NCI-H748 treated with DMSO at 0.1 percent for 48 hours (cell line): ENCODE measurements at places on chromosomes 2 and 18.

DNA sequence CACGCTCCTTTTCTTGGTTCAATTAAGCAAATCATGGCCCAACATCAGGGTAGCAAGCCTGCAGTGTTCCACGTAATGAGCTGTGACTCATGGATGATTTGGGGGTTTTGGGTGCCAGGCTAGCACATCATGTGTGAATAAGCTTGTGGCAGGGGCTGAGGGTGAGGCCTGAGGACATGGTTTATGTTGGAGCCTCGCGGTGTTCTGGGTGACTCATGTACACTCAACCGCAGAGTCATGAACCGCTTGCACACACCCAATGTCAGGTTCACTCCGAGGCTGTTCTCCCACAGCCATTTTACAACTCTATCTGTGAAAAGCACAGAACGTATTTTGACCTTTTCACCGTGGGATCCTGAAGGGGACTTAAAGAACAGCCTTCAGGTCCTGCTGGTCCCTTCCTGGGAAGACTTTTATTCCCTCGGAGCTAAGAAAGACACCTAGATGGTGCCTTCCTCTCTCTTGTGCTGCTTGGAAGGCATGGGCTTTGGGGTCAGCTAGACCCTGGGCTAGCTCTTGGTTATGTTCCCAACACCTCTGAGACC, 139.9 kb upstream of the ZEB2 start:
- DNase-seq: no peak

DNA sequence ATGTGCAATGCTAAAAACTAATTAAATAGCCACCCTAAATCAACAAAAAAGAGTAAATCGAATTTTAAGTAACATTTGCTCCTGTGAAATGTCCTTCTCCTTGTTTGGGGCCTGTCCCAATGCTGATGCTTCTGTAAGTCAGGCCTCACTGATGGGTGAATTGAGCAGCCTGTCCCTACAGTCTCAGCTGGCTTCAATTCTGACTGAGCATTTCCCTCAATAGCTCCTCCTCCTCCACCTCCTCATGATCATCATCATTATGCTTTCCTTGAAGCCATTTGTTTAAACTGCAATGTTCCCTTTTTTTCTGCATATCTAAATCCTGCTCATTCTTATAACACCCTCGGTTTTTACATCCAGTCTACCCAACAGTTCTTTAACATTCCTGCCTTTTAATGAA, 137.2 kb upstream of the CELF4 start:
- no peak for DNase-seq

GRCh38 chr18:63073481-63073880, 246.1 kb downstream of the BCL2 start:
- peak; percentile 27 for DNase-seq

DNA sequence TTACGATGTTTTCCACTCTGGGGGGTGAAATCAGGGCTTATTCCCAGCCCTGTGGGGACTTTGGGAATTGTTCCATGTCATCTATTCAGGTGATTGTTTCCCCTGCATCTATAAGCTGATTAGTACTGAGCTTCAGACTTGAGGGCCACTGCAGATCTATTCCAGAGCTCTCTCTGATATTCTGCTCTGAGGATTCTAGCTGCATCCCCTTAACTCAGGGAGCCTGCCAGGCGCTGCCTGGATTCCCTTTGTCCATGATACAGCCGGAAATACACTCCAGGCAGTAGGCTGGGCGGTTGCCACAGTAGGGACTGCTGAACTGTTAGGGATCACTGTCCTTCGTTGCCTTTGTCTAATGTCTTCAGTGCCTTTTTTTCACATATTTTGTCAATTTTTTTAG, 31.3 kb downstream of the PTRHD1 start:
- no peak for DNase-seq

DNA sequence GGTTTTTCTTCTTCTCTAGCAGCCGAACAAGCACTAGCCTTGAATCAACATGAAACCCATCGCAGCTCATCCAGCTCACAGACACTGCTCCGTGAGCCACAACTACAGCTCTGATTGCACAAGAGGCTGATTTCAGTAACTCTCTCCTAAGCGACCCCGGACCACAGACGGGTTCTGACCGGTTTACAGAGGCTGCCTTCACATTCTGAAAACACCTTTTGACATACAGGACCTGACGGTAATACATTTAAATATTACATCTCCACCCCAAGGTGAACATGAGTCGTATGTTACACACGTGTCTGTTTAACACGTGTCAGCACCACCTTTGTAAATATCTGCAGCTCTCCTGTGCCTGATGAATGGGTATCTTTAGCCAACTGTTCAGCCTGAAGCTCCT, 120.7 kb downstream of the TMEM18 start:
- no peak for DNase-seq

DNA sequence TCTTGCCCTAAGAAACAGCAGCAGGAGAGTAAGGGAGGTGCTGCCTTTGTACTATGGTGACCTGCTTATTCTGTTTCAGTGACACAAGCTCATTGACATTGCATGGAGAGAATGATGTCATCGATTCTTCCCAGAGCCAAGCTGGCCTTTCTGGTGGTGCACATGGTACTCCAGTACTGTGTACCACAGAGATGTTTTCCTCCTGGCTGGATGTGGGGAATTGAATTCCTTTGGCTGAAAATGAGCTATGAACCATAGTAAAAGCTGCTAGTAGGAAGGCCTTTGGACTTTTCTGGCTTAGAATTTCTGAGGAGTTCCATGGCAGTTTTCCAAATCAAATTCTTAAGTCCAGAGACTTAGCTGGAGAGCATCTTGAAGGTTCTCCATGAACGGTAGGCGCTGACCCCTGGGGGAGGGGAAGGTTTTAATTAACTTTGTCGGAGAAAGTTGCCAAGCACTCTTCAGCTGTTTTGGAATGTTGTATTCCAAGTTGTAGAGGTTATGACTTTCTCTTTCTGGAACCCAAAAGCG, 17.1 kb upstream of the B3GNT2 start:
- no peak for DNase-seq

DNA sequence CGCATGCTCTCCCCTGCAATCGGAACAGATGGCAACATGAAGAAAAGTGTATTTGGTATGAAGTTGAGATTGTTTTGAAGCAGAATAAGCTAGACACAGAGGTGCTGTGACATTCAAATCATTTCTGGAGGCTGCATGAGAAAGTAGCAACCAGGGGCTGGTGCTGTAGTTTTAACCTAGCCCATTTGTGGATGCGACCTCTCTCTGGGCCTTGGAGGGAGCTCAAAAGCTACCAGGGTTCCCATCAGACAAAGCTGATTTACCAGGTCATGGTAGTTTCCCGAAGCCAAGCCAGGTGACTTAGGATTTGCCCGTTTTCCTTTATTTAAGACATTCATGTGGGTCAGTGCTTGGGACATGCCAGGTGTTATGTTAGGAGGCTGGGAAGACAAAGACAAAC, 77.5 kb downstream of the CIB4 start:
- DNase-seq: no peak
